ENCODE measurements at places on chromosomes 1 and 21.

GRCh38 chr21:36768496-36768895, 69.6 kb downstream of the SIM2 start:
- no peak for DNase-seq

DNA sequence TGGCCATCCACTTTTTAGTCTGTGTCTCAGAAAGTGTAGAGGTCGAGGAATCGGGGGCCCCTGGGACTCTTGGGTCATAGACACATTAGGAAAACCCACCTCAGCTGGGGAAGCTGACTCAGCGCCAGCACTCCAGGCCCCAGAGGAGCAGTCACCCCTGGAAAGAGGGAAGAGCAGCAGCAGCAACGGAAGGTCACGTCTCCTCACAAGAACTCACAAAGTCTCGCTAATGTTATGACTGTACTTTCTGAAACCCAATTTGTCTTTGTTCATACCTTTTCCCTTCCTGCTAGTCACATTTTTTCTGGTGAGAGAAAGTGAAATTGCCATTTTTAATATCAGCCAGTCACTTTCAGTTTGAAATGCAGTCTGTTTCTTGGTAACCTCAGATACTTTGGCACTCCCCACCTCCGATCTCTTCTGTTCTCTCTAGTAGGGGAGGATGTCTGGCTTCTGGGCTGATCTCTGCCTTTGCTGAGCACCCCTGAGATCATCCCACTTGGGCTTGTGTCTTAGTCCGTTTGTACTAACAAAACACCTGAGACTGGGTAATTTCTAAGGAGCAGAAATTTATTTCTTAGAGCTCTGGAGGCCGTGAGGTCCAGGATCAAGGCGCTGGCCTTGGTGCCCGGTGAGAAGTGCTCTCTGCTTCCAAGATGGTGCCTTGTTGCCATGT, 6.0 kb upstream of the NLRP3 start:
- DNase-seq, result no peak

DNA sequence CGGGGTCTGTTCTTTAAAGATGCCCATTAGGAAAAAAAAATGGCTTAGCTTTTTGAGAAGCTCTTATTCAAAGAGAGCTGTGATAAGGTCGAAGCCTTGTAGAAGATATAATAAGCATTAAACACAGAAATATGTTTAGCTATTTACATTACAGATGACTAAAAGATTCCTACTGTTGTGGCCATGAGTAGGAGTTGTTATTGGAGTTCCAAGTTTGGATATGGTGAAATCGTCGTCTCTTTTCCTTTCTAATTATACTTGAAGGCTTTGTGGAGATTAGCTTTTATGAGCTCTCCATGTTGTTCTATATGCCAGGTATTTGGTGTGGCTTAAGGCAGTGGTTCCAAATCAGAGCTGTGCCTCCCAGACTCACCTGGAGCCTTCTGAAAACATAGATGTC, 79.9 kb upstream of the LAMC2 start:
- DNase-seq, result no peak

DNA sequence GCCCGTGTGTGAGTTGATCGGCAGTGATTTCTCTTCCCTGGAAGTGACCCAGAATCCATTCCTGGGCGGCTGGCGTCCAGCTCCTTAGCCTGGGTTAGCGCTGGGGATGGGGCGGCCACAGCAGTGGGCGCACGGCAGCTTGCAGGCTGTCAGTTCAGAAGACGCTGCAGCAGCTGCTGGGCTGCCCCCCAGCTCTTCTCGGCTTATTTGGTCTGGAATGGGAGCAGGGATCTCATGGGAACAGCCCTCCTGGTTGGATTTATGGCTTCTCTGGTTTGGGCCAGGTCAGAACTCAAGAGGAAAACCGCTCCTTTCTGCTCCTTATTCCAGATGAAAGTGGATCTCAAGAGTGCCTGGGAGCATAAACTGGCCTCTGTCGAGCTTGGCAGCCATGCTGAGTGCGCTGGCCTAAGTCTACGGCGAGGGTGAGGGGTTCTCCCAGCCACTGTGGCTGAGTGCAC, 148.2 kb downstream of the PRDM16 start:
- no peak for DNase-seq

GRCh38 chr1:208148380-208148779, 95.8 kb downstream of the PLXNA2 start:
- DNase-seq, result no peak

DNA sequence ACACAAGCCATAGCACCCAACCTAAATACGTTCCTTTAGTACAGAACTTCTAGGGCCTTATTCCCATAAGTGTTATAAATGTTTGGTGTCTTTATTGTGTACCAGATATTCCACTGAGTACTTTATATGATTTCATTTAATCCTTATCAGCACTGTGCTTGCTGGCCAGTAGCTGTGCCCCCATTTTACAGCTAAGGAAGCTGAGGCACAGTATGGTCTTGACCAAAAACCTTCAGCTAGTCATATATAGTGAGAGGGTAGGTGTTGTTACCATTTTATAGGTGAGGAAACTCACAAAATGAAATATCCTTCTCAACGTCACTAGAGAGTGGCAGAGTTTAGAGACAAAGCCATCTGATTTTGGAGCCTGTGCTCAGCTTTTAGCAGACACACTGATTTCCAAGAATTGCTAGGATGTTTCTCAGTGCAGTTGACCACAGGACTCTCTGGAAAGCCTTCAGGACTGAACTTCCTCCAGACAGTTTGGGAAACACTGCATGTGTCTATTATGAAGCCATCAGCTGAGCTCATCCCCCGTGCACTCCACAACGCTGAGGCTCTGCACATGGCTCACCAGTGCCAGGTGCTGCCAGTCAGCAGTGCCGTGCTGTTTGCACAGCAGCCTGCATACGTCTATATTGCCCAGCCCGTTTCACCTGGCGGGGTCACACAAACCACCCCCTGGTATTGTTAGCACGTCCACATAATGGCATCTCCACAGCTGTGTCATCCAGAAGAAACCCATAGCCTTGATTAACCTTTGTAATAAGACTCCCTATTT, 15.4 kb downstream of the NPPA start:
- DNase-seq, result no peak

DNA sequence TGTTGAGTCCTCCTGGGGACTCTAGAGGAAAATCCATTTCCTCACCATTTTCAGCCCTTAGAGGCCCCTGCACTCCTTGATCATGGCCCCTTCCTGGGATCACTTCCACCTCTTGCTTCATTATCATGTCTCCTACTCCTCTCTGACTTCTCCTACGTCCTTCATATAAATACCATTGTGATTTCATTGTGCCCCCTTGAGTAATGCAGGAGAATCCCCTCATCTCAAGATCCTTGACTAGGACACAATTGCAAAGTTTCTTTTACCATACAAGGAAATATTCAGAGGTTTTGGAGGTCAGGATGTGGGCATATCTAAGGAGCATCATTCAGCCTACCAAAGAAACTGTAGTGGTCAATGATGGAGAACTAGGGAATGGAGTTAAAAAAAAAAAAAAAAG, 8.8 kb upstream of the GBP6 start:
- DNase-seq, result no peak

GRCh38 chr1:24253571-24253970, 65.6 kb upstream of the GRHL3 start:
- no peak for DNase-seq

DNA sequence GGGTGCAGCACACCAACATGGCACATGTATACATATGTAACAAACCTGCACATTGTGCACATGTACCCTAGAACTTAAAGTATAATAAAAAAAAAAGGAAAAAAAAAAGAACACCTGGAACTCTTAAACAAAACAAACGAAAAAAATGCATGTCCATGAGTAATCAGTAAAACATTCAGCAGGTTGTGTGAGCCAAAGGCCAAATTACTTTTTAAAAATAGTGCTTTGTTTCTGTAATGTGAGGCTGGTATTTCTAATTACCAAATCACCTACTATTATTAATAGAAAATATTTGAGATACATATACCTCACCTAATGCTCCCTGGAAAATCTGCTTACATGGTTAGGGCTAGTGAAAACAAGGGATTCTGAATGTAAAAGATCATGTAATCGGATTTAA, 294.4 kb upstream of the NR5A2 start:
- no peak for DNase-seq

- DNase-seq, result no peak
These were observed 420.9 kb upstream of the CAMK1G start for GRCh38 chr1:209162651-209163050.

DNA sequence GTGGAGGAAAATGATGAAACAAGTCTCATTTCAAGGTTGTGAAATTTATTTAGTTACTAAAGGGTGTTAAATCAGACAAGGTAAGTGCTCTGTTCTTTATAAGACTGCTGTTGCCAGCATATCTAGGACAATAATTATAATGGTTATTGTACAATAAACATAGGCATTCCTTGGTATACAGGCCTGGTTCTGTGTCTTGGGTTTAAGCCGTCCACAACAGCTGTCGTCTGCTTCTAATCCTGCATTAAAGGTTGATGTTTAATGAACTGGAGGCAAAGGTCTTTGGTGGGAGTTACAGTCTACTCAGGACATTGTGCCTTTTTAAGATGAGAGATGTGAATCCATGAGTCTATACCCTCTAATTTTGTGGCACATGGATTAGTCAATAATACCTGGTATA, 23.4 kb upstream of the FMO4 start:
- no peak for DNase-seq

DNA sequence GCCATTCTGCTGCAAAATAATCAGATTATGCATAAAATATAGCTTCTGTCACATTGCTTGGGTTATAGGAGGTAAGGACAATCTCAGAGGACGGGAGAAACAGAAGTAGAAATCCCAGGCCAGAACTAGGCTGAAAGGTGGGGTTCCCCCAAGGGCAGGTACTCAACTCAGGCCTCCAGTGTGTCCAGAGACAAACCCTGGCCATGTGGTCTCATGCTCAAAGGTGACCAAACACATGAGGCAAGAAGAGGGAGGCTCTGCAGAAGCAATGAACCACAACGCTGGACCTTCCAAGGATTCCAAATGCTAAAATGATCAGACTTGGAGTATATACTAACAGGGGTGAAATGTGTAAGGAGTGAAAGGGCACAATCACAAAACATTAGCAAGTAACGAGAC, 103.8 kb downstream of the DMRTB1 start:
- DNase-seq, result no peak

DNA sequence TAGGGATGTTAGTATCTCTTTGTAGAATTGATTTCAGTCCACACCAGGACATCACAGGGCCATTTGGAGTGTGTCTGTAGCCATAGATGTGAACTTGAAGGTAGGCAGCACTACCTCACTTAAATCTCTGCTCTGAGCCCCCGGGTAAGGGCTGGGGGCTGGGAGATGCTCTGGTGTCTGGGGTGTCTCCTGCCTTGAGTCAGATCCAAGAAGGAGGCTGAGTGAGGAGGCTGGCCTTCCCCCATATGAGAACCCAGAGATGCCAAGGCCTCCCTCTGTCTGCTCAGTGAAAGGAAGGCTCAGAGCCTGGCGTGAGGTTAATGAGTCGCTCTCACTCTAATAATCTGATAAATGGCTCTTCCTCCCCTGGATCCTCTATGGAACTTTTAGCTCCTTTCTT, 161.6 kb downstream of the ACTL8 start:
- DNase-seq, result no peak

DNA sequence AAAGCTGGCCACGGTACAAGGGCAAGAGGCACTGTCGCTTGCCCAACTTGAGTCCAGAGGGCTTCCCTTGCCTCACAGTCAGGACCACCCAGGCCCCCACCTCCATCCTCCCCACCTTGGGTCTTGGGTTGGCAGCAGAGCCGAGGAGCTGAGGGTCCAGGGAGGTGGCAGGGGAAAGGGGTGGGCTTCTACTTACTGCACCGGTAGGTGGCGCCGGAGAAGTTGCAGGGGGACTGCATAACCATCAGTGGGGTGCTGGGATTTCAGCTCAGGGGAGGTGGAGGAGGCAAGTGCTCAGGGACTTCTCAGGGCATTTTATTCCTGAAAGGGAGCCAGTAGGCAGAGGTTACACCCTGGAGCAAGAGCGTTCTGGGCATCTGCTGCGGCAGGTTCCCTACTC, 44.0 kb downstream of the TRIM62 start:
- DNase-seq, result peak; percentile 85

- DNase-seq, result no peak
These were observed 682.4 kb upstream of the TPTE start for GRCh38 chr21:9838738-9839642.

GRCh38 chr1:77413541-77414335, 131.9 kb downstream of the AK5 start:
- DNase-seq, result no peak

DNA sequence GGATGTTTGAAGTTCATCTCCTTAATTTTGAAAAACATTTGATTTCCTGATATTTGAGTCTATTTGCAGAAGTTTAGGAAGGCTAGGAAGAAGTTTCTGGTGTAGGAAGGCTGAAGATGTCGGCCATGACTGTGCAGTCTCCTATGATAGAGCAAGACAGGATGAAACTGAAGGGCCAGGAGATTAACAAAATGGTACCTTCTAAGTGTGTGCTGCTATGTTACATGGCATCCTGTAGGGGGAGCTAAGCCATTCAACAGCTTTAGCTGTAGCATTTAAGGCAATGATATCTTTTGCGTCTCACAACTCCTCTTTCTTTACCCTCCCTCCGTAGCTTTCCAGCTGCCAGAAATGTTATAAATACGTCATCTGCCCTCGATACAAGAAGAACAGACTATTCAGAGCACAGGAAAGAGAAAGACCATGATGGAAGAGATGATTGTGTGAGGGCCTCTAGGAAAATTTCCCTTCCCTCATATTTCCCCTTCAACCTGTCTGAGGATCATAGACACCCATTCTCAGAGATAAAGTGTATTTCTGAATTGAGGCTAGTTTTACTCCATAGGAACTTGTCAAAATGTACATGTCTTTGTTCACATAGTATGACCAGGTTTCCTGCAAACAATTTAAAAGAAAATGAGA, 61.1 kb downstream of the XCL1 start:
- no peak for DNase-seq

- peak; percentile 82 for DNase-seq
These were observed 20.9 kb upstream of the VPS13D start for GRCh38 chr1:12208764-12209494.

GRCh38 chr1:209511169-209511568, 72.3 kb upstream of the CAMK1G start:
- no peak for DNase-seq

DNA sequence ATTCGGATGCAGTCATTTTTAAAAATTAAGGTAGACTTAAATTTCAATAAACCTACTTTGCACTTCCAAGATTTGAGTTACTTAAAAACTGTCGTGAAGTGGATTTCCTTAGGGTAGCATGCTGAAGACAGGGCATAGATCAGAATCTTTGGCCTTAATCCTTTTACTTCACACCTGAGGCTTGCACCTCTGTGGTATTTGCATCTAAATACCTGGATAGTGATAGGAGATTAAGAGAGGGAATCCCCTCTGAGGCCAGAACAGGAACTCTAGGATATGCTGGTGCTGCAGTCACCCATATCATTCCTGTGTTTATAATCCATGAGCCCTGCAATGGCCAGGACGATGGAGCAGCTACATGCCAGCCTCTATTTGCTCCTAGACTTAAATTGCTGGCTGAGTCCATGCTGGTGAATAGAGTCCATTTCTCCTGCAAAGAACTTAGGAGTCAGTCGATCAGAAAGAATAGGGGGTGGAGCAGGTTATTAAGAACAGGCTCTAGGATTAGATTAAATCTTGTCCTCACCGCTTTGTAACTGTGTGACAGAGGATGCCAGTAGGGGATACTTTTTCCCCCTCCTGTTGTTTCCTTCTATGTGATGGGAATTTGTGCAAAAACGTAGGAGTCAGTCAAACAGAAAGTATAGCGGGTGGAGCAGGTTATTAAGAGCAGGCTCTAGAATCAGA, 333.6 kb downstream of the DUSP10 start:
- no peak for DNase-seq

GRCh38 chr1:225412803-225413351, 15.0 kb downstream of the LBR start:
- DNase-seq, result no peak
